ENCODE measurements at places on chromosomes 13 and 19. TPM values are rescaled to one million over a fixed set of nuclear protein-coding genes. Genes with fewer than 3 reads are reported as not detected.

DNA sequence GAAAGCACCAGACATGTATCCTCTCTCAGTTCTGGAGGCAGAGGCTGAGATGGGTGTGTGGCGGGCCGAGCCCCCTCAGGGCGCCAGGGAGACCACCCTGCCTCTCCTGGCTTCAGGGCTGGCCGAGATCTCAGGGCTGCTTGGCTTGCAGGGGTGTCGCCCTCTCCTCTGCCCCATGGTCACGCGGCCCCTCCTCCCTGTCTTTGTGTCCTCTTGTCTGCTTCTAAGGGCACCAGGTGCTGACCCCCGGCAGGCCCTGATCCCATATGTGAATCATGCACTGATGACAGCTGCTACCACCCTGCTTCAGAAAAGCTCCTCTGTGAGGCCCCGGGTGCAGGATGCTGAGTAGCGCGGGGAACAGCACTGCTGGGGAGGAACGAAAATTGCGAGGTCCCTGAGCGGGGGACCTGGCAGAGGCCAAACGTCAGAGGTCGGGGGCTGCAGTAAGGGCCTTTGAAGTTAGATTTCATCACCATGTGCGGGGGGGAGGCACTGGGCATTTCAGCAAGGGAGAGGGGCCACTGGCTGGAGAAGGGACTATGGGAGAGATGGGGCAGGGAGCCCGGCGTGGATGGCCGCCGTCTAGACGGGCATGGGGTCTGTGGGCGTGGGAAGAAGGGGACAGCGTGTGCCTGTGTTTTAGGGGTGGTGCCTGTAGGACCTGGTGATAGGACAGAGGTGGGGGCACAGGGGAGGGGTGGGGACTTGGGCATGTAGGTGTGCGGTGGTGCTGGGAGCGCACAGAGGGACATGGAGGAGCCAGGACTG, 125.2 kb downstream of the KDM4B start:
- H3K27ac ChIP-seq: no peak overlapping the region
- peaks cover 15% of the 10 kb centered on the region for H3K4me1 ChIP-seq

GFY gene
- total RNA-seq: not detected

- no peak for DNase-seq
- H3K4me1 ChIP-seq: peaks cover 63% of the 10 kb centered on the region
- H3K4me3 ChIP-seq: no peak overlapping the region
- peaks cover 4% of the 10 kb centered on the region for H3K36me3 ChIP-seq
These were observed 4.8 kb downstream of the MKNK2 start for GRCh38 chr19:2046046-2046907.

DNA sequence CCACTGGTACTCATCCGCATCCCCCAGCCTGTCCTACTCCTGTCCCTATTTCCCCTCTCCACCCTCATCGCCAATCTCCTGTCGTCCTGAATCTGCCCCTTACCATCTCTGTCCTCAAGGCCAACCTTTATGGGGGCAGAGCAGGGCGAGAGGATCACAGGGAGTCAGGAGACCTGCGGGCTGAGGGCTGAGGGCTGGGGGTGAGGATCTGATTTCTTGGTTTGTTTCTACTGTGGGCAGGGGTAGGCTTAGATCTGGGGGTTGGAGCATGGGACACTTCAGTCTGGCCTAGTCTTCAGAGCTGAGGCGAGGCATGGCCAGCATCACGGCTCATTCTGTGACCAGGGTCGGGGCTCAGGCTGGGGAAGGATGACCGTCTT, 16.5 kb upstream of the ERCC1 start:
- H3K27ac ChIP-seq: peak overlapping the region; percentile 92
- DNase-seq: no peak
- no peaks in the 10 kb centered on the region for H3K36me3 ChIP-seq
- H3K4me3 ChIP-seq: peak overlapping the region; percentile 83

DNA sequence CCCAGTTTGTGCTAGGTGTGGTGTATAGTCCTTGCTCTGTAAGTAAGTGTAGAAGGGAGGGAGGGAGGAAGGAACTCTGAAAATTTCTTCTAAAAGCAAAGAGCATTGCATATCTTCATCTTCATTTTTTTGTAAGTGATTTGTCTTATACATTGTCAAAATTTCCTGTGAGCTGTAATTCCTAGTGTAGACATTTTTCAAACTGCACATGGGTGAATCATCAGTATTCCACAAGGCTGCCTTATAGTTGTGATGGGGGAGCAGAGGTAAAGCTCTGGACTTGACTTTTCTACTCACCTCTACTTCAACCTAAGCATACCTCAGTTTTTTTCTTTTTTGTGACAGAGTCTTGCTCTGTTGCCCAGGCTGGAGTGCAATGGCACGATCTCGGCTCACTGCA, 86.9 kb downstream of the CDK8 start:
- no peaks in the 10 kb centered on the region for H3K27me3 ChIP-seq
- H3K4me3 ChIP-seq: no peak overlapping the region
- no peaks in the 10 kb centered on the region for H3K36me3 ChIP-seq
- no peak overlapping the region for H3K27ac ChIP-seq
- no peaks in the 10 kb centered on the region for H3K4me1 ChIP-seq

ZNF429 gene
- 22.7 TPM for total RNA-seq

HSD17B14 gene
- 11.2 TPM for total RNA-seq

RNU6-9 gene
- total RNA-seq: not detected

SMIM44 gene
- not detected for total RNA-seq

GRCh38 chr13:104701591-104701990, 1635.4 kb upstream of the SLC10A2 start:
- H3K27ac ChIP-seq: no peak overlapping the region
- H3K36me3 ChIP-seq: no peaks in the 10 kb centered on the region
- no peaks in the 10 kb centered on the region for H3K27me3 ChIP-seq
- H3K4me3 ChIP-seq: no peak overlapping the region
- no peaks in the 10 kb centered on the region for H3K4me1 ChIP-seq

- no peak for DNase-seq
- no peak overlapping the region for H3K4me3 ChIP-seq
- H3K27me3 ChIP-seq: no peaks in the 10 kb centered on the region
- no peaks in the 10 kb centered on the region for H3K4me1 ChIP-seq
These were observed 390.2 kb downstream of the TSHZ3 start for GRCh38 chr19:30959011-30959410.

DNA sequence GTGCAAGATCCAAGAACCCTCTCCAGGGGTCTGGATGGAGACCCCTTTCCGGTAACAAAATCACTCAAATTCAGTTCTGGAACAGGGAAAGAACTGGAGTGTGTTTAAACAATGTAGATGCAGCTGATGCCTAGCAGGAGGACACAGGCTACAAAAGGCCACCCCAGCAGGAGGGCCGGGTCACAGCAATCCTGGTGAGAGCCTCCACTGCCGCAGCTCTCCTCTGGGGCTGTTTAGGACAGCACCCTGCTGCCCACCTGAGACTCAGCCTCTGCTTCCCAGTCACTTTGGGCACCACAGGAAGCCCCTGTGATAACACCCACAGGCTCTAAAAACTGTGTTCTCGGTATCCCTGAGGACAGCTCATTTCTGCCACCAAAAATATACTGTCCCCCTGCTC, 318.7 kb upstream of the NBEA start:
- no peak overlapping the region for H3K4me3 ChIP-seq
- no peak for DNase-seq
- H3K27ac ChIP-seq: no peak overlapping the region
- no peaks in the 10 kb centered on the region for H3K36me3 ChIP-seq
- H3K4me1 ChIP-seq: peaks cover 7% of the 10 kb centered on the region
- H3K27me3 ChIP-seq: no peaks in the 10 kb centered on the region

GRCh38 chr19:49333418-49333805, 1.8 kb upstream of the CD37 start:
- H3K27ac ChIP-seq: no peak overlapping the region
- no peak for DNase-seq
- no peaks in the 10 kb centered on the region for H3K4me1 ChIP-seq
- no peaks in the 10 kb centered on the region for H3K27me3 ChIP-seq

DNA sequence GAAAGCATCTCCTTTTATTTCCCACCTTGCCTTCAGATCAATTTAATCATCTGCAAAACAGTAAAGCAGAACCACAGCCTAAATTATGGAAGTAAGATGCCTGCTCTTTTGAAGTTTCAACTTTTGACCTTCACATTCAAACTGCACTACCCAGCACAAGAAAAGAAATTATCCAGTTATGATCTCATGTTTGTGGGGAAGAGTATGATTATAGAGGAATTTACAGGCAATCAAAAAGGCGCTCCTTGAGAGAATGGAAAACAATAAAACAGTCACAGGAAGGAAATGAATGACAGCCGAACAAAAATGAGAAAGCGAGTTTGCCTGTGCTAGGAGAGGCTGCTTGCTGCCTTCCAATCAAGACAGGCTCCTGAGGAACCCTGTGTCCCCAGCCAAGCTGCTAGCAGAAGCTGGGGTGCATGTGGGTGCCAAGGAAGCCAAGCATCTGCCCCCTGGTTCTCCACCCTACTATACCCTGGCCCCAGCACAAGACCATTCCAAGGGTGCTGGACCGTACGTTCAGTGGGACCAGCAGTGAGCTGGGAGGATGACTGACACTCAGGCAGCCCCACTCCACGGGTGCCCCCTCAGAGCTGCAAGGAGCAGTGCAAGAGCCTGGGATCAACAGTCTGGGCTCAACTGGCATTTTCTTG, 47.8 kb downstream of the PEPD start:
- H3K4me1 ChIP-seq: no peaks in the 10 kb centered on the region
- H3K4me3 ChIP-seq: no peak overlapping the region
- no peaks in the 10 kb centered on the region for H3K36me3 ChIP-seq

DNA sequence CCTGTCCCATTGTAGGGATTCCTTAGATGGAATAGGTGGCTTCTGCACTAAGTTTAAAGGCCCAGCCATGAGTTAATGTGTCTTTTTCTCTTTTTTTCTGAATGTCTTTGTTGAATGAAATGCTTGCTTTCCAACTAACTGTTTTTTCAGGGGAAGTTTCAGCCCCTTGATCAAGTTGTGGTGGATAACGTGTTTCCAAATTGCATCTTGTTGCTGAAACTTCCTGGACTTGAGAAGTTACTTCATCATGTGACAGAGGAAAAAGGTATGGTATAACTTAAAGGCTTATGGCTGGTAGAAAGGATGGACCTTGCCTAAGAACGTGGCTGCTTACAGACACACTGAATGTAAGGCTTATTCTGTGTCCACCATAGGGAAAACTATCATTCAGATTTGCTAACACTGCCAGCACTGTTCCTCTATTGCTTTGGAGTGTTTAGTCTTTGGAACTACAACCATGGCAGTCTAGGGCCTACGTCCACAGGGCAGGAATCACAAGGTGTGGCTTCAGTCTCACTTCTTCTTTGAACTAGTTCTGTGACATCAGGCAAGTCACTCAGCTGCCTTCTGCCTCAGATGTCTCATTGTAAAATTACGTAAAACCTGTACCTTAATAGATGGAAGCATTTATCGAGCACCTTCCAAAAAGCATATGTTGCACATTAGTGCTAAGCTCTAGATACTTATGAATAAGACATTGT, 25.3 kb downstream of the RNASEH2B start:
- no peaks in the 10 kb centered on the region for H3K36me3 ChIP-seq
- no peaks in the 10 kb centered on the region for H3K27me3 ChIP-seq
- H3K27ac ChIP-seq: no peak overlapping the region
- no peak for DNase-seq
